Muscle of back (tissue), 13 donors: ENCODE measurements at places on chromosomes 12 and 14. TPM values are rescaled to one million over a fixed set of nuclear protein-coding genes. Genes with fewer than 3 reads are reported as not detected.

GRCh38 chr14:21092273-21093011 lies 6.0 kb downstream of the ZNF219 start:
- peak; percentile 85 for DNase-seq

GRCh38 chr12:57162553-57163125 lies 15.2 kb upstream of the LRP1-AS start:
- no peak for DNase-seq

- DNase-seq = no peak
Observed at GRCh38 chr14:21723431-21724045, 49.9 kb upstream of the OR4E1 start.

- peak; percentile 90 for DNase-seq
Observed at GRCh38 chr14:103542605-103543088, 13.7 kb downstream of the TRMT61A start.

DNA sequence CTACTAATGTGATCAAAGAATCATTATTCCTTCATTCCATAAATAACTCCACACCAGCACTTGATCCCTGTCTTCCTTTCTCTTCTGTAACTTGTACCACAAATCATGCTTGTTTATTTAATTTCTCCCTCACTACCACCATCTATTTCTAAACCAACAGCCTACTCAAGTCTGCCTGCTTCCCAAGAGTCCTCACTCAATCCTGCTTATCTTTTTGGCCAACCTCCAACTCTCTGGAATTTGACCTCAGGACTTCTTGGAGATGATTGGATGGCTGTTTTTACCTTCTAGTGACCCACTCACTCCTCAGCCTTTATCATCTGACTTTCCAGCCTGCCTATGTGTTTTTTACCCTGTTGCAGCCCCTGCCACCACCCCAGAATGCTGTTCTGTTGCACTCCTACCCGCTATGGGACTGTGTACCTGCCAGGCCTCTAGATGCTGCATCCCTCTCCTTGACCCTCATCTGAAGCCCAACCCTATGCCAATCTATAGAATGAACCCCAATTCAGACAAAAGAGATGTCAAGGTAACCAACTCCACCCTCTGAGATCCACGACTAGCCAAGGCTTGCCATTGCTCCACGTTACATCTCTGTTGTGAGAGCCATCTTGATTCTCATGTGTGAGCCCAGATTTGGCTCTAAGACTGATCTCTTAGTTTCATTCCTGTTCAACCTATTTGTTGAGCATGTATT lies 150.2 kb upstream of the PLEKHG7 start:
- no peak for DNase-seq

GRCh38 chr14:89619596-89619995 lies 202.6 kb upstream of the FOXN3 start:
- no peak for DNase-seq

DNA sequence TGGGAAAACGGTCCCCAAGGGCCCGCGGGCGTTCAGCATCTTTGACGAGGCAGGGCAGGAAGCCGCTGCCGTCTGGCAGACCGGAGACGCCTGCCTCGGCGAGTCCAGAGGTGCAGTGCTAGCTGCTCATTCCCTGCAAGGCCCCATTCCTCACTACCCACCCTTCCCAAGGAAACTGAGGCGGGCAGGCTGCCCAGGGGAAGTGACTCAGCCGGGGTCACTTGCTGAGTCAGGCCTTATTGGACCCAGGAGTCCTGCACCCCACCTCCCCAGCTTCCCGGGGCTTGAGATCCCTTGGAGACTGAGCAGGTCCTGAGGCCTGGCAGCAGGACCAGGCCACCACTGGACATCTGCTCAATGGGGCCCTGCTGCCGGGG lies 3.7 kb downstream of the SH2B3 start:
- no peak for DNase-seq

DNA sequence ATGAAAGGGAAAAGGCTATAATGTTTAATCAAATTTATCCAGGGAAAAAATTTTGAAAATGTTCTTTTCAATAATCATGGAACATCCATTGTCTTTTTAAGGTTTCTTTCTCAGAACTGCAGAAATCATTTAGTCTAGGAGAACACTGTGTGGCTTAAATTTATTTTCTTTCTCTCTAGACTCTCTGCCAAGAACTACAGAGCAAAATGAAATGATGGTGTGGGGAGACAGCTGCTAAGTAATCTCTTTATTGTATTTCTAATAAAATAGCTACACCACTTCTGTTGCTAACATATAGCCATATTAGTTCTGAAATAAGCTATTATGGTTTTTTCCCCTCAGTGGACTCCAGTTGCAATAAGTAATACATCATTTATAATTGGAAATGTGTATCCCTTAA lies 120.9 kb downstream of the EFCAB11 start:
- no peak for DNase-seq

DNA sequence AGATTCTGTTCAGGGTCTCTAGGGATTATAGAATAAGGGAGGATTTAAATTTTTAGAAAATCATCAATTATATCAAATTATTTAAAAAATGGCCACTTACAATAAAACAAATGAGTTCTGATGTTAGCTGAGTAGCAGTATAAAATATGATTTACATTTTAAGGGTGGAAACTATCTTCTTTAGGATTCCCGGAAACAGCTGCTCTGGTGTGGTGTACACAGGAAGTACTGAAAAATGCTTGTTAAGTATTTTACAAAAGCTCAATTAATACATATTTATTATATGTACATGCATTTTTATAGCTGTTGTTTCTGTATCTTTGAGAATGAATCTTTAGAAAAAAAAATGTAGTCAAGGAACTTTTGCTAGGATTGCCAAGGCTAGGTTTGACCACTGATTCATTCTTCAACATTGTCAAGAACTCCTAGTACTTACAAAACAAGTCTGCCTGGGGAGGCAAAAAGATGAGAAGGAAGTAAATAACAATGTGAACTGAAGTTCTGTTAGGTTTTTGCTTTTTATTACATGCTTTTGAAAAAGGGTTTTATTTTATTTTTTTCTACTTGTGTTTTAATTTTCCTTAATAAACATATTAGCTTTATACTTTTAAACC lies 48.0 kb downstream of the ARF6 start:
- DNase-seq = peak; percentile 36

DNA sequence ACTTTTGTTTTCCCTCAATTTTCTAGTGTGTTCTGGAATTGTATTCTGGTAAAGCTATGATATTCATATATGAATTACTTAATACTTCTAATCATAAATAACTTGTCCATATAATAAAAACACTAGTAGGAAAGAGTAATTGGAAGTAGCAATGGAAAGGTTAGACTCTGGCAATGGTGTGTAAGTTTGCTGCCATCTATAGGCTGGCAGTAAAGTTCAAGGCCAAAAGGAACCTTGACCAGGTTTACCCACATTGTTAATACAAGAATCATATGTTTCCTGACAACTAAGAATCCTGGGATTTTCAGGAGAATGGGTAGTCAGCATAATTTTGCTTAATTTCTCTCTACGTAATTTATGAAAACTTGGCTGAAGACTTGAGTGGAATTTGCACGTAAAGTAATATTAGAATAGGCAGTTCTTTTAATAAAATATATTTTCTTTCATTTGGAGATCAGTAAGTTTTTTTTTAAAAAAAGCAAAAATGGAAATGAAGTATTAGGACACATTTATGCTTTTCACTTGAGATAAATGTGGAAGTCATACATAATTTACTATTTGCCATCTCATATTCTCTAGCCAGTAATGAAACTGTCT lies 926.7 kb downstream of the GALC start:
- no peak for DNase-seq

The IRAK3 gene
- 5.5 TPM for polyA plus RNA-seq

The GMFB gene
- polyA plus RNA-seq = 65.9 TPM

The NPFF gene
- not detected for polyA plus RNA-seq
